ENCODE measurements at places on chromosomes 7 and 10. TPM values are rescaled to one million over a fixed set of nuclear protein-coding genes. Genes with fewer than 3 reads are reported as not detected.

- no peak for DNase-seq
These were observed 3.8 kb downstream of the ICA1 start for GRCh38 chr7:8258166-8258565.

- DNase-seq = no peak
These were observed 34.4 kb upstream of the ZMIZ1 start for GRCh38 chr10:79034271-79034876.

DNA sequence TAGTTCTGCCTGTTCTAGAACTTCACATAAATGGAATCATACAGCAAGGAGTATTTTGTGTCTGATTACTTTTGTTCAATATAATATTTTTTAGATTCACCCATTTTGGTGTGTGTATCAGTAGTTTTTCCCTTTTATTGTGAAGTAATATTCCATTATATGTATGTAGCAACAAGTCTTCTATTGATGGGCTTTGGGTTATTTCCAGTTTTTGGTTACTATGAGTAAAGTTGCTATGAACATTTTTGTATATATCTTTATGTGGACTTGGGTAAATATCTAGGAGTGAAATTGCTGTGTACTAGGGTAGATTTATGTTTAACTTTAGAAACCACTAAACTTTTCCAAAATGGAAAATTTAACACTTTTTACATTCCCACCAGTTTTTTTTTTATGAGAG lies 35.7 kb downstream of the ADK start:
- DNase-seq = no peak

GRCh38 chr7:118511146-118511545 lies 286.6 kb downstream of the ANKRD7 start:
- DNase-seq = no peak

ANKRD30A gene
- not detected for total RNA-seq

Measured in activated CD4-positive, alpha-beta memory T cell treated with anti-CD3 and anti-CD28 coated beads for 36 hours (primary cell).